ENCODE measurements at places on chromosomes 1 and 21.

DNA sequence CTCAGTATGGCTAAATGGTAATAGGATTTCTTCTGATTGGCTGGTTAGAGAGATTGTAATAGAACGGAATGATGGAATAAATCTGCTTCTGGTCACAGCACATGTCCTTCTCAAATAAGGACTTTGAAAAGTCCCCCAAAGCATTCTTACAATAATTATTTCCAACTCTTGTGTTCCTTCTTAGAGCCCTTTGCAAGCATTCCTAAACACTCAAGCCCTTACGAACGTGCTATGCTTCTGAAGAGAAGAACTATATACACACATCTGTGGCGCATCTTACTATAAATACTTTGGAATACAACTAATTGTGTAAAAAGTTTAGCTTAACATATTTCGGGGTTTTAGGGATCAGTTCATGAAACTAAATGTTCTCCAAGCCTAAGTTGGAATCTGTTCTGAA lies 25.6 kb downstream of the CLIC4 start:
- no peak for DNase-seq

DNA sequence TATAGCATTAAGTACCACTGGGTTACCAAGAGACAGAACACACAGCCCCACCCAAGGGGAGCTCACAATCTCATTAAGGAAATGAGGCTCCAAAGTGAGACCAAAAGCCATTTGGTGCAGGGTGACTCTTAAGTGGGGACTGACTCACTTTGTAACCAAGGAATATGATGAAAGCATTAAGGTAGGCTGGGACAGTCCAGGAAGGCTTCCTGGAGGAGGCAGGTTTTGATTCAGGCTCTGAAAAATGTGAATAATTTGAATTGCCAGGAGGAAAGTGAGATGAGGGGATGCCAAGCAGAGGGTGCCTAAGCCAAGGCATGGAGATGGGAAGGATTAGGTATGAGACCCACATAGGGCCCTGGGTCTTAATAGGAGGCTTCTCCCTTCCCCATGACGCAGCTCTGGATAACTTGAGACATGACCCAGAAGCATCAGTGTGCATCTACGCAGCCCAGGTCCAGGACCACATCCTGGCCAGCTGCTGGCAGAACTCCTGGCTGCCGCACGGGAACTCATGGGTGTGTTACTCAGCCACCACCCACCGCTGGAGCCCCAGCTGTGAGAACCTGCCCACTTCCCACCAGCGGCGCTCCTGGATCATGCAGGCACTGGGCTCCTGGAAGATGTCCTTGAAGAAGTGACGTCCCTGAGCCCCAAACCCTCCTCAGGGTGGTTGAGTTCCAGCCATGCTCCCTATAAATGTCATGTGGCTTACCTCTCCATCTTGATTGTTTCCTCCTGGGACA lies 5.9 kb upstream of the TTC4 start:
- DNase-seq: no peak

- no peak for DNase-seq
These were observed 117.2 kb downstream of the BRINP2 start for GRCh38 chr1:177287994-177288393.

- DNase-seq: no peak
These were observed 21.9 kb downstream of the FAM3B start for GRCh38 chr21:41338455-41338854.

- no peak for DNase-seq
These were observed 7.4 kb downstream of the SOX13 start for GRCh38 chr1:204080163-204080903.

DNA sequence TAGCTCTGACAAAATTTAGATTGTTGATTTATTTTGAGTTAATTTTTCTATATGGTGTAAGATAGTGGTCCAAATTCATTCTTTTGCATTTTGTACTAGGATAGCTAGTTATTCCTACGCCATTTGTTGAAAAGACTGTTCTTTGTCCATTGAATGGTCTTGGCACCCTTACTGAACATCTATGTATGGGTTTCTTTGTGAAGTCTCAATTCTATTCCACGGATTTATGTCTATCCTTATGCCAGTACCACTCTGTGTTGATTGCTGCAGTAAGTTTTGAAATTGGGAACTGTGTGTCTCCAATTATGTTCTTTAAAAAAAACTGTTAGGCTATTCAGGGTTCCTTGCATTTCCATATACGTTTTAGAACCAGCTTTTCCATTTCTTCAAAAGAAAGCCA lies 145.7 kb downstream of the ZNF644 start:
- no peak for DNase-seq

DNA sequence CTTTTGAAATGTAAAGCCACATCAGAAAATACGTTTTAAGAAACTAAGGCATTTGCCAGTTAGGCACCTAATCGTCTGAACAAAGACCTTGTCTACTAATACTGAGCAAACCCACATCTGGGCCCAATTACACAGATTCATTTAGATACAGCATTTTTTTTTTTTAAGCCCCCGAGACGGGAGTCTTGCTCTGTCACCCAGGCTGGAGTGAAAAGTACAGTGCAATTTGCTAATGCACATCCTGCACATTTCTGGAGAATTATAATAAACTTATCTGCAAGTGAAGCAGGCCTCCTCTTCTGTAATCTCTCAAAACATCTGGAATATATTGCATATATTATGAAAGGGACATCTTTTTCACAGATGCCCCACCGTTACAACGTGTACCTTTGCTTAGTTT lies 3.3 kb downstream of the RSRP1 start:
- DNase-seq: no peak

- DNase-seq: no peak
These were observed 550.6 kb downstream of the PTBP2 start for GRCh38 chr1:97271916-97272788.

- peak; percentile 35 for DNase-seq
These were observed 1.2 kb downstream of the CAMSAP2 start for GRCh38 chr1:200739702-200740570.

- peak; percentile 13 for DNase-seq
These were observed 73.9 kb downstream of the SNRPE start for GRCh38 chr1:203935321-203935720.

- no peak for DNase-seq
These were observed 28.4 kb downstream of the SLC27A3 start for GRCh38 chr1:153803470-153804056.

DNA sequence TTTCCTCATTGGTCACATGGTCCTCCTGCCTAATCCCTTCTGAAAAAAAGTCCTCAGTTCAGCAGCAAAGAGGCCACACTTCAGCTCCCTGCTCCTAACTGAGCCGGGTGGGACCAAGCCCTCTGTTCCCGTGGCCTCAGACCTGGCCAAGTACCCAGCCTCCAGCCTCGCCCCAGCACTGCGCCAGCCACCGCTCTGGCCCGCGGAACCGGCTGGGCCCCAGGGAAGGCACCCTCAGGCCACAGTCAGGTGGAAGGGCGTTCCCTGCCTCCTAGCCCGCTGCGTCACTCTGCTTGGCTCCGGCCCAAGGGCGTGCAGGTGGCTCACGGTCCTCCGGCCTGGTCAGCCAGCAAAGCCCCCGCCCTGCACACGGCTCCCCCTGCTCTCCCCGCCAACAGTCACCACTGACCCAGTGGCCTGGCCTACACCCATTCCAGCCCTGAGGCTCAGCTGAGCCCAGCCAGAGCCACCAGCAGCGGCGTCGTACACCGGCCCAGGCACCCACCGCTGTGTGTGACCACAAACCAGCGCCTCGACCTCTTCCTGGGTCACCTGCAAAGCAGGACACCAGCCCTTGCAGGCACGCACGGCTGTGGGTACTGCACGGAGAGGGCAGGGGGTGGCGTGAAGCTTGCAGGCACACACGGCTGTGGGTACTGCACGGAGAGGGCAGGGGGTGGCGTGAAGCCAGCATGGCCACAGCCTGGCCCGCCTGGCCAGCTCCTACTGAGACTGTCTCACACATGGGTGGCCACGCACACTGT lies 19.4 kb downstream of the NADK start:
- no peak for DNase-seq

GRCh38 chr1:199685369-199685768 lies 342.1 kb upstream of the NR5A2 start:
- DNase-seq: no peak

DNA sequence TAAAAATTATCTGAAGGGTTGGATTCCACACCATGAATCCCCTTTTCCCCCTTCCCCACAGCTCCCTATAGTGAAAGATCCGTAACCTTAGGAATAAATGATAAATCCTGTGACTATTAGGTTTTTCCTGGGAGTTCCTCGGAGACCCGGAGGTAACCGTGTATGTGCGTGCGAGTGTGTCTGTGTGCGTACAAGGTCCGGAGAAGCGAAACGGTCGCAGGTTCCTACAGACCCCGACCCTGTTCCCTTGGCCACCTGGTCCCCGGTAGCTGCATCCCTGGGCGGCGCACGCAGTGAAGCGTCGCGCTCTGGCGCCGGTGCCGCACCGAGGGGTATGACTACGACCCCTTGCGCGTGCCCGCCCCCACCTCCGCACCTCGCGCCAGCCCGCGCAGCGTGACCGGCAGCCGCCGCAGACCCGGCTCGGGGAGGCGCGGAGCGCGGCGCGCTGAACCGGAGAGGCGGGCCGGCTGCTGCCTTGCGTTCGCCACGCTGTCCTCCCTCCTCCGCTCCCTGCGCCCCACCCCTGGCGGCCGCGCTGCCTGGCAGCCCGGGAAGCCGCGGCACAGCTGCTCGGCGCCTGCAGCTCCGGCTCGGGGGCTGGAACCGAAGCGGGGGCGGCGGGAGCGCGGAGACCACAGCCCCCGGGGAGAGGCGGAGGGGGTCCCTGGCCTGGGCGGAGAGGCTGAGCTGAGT lies at the start of gene AK5:
AK5 (plus strand) TSS at position 529 of the 696 bp plus-strand sequence. CDS start 295 bp downstream, outside the sequence.
- DNase-seq: no peak
